ENCODE measurements at places on chromosomes 3 and 15. TPM values are rescaled to one million over a fixed set of nuclear protein-coding genes. Genes with fewer than 3 reads are reported as not detected.
A peak's percentile ranks its signal among the peaks of the same experiment; 100 is the strongest.

DNA sequence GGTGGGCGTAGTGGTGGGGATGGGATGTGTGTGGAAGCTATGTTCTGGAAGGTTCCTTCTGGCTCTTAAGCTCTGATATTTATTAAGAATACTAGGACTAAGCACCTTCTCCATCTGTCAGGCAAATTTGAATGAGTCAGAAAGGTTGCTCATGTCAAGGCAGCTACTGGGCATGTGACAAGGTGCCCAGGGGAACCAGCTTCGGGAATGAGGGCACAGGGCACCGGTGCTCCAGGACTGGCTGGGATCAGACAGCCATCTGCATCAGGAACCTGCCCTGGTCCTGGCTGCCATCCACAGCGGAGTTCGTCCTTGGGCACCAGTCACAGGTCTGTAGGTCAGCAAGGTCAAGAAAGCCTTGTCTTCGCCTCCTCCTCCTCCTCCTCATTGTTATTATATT, 32.5 kb downstream of the CA12 start:
- no peak for DNase-seq

DNA sequence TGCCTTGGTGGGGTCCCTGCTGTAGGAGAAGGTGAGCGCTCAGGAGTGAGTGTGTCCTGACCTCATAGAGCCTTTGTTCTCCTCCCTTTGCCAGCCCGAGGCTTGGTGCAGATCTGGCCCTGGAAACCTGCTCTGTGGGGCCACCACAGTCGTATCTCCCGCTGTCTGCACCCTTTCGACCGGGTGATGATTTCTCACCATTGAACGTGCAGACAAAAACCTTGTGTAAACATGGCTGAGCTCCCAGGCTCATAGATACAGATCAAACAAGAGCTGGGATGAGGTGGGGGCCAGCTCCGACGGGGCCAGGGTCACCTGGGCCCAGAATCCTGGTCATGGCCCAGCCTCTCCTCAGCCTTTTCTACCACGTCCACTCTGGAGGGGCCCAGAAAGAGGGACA, 34.6 kb upstream of the ESYT3 start:
- DNase-seq = no peak

DNA sequence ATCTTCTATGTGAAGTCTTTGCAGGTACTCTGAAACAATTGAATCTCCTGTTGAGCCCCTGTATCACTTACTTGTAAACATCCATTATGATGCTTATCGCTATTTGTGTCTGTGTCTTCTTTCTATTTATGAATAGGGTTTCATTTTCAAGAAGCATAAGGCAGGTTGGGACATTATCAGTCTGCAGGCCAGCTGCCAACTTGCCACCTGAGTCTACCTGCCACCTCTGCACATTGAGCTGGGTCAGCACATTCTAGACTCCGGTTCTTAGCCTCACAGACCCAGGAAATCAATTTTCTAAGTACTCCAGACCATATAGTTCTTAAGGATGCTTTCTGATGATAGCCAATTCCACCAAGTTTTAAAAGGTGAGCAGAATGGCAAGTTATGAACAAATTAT, 105.7 kb upstream of the MCTP2 start:
- no peak for DNase-seq

GRCh38 chr3:62672988-62673313, 202.3 kb downstream of the CADPS start:
- DNase-seq = no peak

- DNase-seq = peak; percentile 89
Measured at GRCh38 chr3:11495948-11496557, 147.7 kb downstream of the VGLL4 start.

GRCh38 chr3:49616491-49616941, 57.6 kb upstream of the APEH start:
- peak; percentile 57 for DNase-seq

DNA sequence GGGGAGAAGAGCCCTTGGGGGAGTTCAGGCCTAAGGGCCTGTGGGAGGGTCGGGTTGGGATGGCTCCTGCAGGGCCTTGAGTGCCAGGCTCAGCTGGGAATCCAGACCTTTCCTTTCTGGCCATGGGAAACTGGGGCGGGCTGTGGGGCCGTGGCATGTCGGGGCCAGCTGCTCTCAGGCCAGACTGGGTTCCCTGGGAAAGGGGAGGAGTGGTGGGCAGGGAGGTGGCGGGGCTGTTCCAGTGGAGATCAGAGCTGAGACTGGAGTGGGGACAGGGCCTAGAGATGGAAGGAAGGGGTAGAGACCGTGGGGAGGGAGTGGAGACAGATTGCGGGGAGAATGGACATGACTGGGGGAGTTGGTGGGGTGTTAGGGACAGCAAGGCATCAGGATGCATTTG, 20.3 kb downstream of the FBLN2 start:
- DNase-seq = no peak

CIDEC gene
- not detected for total RNA-seq

TMEM212 gene
- total RNA-seq = not detected

CCK gene
- total RNA-seq = 0.42 TPM

DOCK3 gene
- total RNA-seq = 0.36 TPM

SEC22A gene
- total RNA-seq = 45.1 TPM

Data from Daoy (cell line).